ENCODE measurements at places on chromosomes 5 and 9.

DNA sequence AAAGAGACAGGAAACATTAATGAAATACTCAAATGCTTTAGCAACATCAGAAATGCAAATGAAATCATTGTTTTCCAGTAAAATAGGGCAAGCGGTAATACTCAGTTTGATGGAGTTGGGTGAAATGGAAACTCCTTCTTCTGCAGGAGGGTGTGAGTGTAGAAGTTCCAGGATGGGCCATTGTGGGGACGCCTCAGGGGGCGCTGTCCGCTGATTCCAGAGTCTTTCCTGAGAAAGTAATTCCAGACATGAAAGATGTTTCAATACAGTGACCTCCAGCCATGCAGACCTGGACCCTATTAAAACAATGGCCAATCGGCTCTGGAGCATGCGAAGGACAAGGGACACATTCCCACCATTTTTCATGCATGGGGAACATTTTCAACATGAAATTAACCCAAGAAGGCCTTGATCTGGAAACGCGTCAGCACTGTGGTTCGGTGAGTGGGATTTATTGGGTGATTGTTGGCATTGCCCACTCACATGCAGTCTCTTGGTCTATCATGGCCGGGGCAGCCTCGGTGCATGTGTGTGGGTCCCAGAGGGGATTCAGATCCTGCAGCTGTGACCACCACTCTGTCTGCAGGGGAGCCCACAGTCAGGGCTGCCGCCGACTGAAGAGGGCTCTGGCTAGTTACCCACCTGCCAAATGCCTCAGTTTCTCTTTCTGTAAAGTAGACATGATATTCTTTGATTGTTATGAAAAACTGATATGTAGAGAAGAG, 132.6 kb upstream of the IRX4 start:
- no peak for DNase-seq

DNA sequence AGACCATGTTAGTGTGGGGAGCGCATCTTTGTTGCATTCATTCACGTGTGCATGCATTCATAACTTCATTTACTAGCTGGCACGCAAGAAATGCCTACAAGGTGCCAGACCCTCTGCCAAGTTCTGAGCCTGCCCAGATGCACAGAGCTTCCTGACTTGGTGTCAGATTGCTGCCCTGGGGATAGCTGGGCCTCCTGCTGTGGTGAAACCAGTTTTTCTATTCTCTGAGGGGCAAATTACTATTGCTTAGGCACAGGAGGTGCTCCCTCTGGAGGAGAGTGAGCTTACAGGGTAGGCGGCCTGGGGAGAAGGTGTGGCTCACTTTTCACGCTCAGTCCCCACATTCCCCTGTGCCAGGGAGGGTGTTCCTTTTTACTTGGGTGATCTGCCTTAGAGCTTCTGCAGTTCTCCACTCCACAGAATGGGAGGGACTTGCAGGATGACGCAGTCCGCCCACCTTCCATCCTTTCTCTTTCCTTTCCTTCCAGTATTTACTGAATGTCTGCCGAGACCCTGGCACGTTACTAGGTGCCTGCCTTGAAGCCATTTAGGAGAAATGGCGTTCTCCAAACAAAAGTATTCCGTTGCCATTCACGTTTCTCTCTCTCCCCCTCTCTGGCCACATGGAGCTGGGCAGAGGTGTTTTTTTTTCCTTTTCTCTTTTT, 27.9 kb upstream of the CTNNA1 start:
- DNase-seq = no peak

- DNase-seq = no peak
Measured at GRCh38 chr5:53038196-53038847, 49.2 kb downstream of the ITGA2 start.

GRCh38 chr9:16718952-16719351, 151.5 kb downstream of the BNC2 start:
- DNase-seq = no peak

DNA sequence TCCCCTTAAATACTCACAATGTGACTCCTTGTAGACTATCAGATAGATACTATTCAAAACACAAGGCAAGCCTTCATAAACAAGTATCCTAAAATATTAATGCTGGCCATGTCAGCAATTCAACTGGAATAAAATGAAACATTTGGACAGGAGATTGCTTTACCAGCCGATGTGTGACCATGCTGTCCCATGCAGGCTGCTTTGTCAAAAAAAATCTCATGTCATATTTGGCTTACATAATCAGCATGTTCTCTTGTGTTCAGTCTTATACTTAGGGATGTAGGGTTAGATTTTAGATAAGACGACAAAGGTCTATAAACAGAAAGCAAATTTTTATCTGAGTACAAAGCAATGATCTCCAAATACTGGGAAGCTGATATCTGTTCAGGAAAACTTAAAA, 108.5 kb downstream of the NR6A1 start:
- no peak for DNase-seq

GRCh38 chr5:170296935-170297588, 515 bp downstream of the LCP2 start:
- no peak for DNase-seq

DNA sequence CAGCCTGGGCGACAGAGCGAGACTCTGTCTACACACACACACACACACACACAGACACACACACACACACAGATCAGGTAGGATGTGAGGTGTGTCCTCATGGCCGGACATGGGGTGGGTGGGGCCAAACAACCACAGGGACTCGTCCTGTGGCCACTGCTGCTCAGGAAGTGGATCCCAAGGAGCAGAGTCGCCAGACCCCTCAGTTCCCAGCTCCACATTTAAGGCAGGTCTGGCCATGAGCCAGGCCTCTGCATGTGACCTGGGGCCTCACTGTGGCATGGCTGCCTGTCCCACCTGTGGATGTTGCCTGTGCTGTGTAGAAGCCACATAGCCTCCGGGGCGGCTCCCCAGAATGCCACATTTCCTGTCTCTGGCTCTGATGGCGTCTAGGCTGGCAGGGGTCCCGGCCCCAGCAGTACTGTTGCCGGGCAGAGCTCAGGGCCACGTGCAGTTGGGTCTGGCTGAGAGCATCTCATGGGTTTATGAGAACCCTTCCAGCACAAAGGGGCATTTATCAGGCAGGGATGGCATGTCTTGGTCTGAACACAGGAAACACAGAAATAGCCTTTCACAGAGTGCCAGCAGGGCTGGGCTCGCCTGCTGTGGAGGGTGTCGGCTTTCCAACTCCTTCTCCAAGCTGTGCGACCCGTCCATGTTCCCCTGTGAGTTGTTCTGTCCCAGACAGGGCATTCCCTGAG, 9.9 kb upstream of the NINJ1 start:
- no peak for DNase-seq

DNA sequence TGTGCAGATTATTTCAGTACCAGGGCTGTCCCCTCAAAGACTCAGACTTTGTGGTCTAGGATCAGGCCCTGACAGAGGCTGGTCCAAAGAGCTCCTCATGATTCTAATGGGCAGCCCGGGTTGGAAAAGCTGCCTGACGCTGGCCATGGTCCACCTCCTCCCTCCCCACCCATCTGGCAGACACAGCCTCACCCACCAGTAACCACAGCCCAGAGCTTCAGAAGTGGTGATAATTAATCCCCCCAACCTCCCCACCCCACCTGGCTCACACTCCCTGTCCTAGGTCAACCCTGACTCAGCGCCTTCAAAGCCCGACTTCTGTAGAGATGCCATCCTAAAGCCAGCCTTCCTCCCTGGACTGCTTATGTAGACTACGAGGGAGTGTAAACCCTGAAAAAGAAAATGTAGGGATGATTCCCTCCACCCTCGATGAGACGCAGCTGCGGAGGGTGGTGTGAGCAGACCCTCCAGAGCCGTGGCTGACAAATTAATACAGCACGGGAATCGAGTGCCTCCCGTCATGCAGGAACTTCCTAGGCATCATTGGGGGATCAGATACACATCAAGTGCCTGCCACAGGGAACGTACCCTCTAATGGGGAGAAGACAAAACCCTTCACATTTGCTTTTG, 7.0 kb downstream of the UBE2QL1 start:
- no peak for DNase-seq

GRCh38 chr9:109973336-109973735, 193.3 kb downstream of the PALM2AKAP2 start:
- DNase-seq = no peak

GRCh38 chr9:136275655-136276429, 28.1 kb downstream of the CCDC187 start:
- DNase-seq = no peak

- no peak for DNase-seq
Measured at GRCh38 chr9:132183715-132184114, 21.9 kb downstream of the NTNG2 start.

DNA sequence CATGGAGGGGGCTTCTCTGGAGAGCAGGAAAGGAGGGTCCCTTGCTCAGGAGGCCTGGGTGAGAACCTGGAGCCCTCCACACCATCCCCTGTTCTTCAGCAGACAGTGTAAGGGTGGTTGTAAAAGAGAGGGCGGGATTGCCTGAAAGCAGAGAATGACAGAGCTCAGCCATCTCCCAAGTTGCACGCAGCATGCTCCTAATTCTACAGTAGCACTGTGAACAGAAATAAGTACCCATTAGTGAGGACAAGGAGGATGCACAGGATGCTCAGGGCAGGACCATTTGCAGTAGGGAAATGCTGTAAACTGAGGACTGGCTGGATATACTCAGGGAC, 8.4 kb downstream of the CCDC69 start:
- no peak for DNase-seq

- no peak for DNase-seq
Measured at GRCh38 chr5:53882006-53882675, 321.7 kb downstream of the NDUFS4 start.

All from D721Med (cell line).